ENCODE measurements at places on chromosomes 1 and 21.

DNA sequence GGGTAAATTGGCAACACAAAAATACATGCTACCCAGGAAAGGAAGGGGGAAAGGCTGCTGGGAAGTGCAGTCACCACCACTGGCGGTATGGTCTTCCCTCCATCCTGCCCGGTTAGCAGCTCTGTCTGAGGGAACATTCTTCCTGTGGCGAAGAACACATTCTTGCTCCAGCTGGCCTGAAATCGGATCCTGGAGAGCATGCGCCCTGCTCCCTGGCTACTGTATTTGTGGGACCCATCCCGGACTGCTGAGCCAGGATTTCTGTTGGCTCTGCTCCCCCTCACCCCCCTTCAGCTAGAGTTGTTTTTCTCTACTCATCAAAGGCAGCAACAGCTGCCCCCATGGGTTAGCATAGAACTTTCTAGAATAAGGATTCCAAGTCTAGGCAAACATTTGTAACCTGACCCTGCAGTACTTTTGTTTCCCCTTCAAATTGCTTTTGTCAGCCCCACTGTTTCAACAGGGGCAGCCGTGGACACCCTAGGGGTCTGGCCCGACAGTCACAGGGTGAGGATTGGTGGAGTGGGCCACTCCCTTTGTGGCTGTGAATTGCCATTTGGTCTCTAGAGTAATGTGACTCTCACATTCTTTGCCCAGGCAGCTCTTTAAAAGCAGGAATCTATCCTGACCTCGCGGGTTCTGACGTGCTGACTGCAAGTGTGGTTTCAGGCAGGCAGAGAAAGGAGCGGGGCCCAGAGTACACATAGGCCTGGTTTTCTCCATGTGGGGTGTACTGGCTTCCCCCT lies 157.7 kb downstream of the TOMM20 start:
- no peak for DNase-seq

GRCh38 chr1:178388418-178389145 lies 108.2 kb downstream of the CLEC20A start:
- no peak for DNase-seq

DNA sequence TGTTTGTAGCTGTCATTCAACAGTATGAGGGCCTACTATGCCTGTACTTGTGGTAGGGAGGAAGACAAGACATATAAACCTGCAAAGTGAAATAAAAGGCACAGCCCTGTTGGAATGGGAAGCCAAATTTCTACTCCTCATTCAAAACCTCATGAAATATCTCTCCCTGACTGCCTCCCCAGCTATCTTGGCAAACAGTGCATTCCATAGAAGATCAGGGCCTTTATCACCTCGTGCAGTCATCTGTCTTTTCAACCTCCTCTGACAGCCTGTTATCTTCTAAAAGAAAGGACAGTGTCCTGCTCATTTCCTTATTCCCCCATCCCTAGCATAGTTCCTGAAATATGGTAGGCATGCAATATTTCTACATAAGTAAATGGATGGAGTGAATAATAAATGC lies 71.0 kb downstream of the SH3GLB1 start:
- no peak for DNase-seq

GRCh38 chr1:6460301-6461050 lies 5.5 kb downstream of the TNFRSF25 start:
- peak; percentile 98 for DNase-seq

- DNase-seq = peak; percentile 19
Measured at GRCh38 chr1:20248971-20249612, 41.6 kb upstream of the VWA5B1 start.

DNA sequence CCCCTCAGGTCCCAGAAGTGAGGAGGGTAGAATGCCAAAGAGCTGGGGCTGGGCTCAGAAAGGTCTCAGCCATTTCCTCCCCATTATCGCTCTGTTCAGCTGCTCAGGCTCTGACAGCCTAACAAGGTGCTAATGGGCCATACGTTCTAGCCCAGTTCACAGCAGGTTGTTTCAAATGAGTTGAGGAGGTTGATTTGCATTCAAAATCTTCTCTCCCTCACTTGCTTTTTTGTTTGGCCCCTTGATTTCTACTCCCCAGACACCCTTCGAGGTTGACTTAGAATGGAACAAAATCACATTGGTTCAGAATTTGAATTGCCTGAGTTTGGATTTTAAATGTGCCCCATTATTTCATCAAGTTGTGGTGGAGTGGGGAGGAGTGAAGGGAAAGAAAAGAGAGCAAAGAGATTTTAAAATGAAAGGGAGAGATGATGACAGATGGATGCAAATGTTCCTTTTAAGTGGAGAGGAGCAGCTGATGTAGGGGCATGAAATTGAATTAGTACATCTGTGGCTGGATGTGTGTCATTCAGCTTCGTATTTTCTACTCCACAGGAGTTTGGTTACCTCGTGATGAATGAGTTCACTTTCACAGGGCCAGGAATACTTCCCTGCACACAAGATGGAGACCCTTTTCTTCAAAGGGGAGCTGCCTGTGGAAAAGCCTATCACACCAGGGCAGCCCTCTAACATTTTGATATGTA lies 425.8 kb upstream of the CAMK1G start:
- no peak for DNase-seq

DNA sequence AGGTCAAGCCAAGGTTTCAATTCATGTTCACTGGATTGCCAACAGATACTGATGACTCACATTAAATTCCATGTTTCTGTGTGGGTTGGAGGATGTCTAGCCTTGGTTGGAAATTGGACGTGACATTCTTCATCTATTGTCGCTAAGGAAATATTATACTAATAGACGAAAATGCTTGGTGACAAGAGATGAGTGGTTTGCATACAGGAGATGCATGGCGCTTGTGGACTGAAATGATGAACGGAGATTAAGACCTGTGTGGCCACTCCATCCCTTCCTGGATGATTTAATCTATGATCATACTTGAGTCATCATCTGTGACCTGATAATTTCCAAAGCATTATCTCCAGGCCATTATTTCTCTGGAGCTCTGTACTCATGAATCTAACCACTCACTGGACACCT lies 97.0 kb upstream of the CD34 start:
- DNase-seq = no peak

GRCh38 chr1:177444997-177445746 lies 274.4 kb downstream of the BRINP2 start:
- no peak for DNase-seq

DNA sequence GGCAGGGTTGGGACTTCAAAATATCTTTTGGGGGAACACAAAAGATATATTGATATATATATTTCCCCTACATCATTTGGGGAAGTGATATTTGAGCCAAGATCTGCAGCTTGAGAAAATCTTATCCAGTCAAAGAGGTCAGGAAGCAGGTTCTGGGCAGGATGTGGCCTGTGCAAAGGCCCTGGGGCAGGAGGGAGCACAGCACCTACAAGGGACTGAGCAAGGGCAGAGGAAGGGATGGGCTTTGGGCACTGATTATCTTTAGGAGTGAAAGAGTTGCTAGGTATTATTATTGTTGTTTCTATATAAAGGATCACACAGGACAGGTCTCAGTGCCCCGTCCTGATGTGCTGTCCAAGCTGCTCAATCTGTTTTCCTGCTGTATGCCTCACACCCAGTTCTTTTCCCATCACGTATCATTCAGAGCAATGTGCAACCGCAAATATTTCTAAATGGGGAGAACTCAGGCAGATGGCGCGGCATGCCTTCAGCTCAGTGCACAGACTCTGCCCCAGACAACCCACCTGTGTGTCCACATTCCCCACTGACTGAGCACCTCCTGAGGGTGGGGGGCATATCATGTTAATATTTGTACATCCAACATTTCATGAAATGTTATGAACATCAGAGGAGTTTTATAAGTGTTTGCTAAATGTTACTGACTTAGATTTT lies 28.1 kb upstream of the GPR137B start:
- no peak for DNase-seq

- DNase-seq = peak; percentile 44
Measured at GRCh38 chr1:150613061-150613920, 16.1 kb downstream of the ENSA start.

DNA sequence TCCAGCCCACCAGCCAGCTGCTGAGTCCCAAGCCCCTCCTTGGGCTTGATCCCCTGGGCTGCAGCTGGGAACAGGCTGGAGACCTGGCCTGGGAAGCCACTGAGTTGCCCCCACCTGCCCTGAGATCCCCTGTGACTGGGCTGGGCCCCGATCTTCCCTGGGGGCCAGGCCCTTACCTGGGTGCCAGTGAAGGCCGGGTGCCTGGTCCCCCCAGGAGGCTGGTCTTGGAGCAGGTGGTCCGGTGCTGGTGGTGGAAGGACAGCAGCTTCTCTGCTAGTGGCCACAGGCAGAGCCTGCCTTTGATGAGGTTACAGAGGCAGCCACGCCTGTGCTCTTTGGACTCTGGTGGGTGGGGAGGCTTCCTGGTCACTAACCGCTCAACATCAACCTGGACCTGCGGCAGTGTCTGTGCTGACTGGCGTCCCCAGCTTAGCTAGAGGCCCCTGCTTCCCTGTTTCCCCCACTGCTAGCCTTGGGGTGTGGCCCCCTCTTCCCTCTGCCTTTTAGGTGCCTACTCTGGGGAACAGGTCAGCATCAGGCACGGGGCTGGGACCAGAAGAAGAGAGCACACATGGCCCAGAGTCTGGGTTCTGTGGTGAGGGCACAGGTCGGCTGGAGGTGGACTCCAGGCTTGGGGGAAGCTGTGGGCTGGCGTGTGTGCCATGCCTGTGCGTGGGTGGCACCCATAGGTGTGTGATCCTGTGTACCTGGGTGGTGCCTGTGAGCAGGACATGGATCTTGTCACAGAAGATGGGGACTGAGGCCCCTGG lies at the start of gene EPS8L3:
EPS8L3 (minus strand) TSS at position 278 of the 770 bp plus-strand sequence. CDS start 2,174 bp downstream, outside the sequence.
- no peak for DNase-seq

DNA sequence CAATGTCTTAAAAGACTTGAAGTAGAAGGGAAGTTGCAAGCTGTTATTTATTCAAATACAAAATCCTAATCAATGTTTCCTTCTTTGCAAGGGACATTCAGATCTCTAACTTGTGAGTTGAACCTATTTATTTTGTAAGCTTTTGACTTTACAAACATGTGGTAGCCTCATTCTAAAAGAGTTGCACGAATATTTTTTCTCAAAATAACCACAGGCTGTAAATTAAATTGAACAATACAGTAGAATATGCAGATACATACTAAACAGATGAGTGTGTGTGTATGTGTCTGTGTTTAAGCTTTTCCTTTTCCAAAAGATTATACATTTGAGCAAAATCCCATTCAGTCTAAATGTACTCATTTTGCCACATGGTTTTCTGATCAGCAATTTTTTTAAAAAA lies 4.8 kb upstream of the DYNLT5 start:
- DNase-seq = no peak

- no peak for DNase-seq
Measured at GRCh38 chr1:162666006-162666645, 33.9 kb downstream of the DDR2 start.

GRCh38 chr1:40310983-40311642 lies 6.0 kb downstream of the COL9A2 start:
- no peak for DNase-seq

DNA sequence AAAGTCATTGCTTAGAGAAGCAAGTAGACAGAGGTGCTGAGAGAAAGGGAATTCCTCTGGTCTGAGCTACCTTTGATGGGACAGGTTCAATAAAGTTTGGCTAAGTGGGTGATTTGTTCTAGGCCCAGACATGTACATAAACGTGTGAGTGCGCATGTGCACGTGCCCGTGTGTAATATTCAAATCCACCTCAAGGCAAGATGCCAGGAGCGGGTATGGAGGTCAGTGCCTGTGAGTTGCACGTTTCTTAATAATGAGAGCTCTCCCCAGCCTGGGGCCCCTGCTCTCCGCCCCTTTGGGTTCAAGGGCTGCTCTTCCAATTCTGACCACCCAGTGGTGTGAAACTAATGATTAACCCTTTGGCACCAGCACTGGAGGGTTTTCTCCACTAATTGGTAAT lies 53.8 kb upstream of the LMO4 start:
- no peak for DNase-seq

- DNase-seq = no peak
Measured at GRCh38 chr1:151984313-151984956, 9.2 kb downstream of the S100A10 start.

GRCh38 chr1:89545264-89546038 lies 20.8 kb downstream of the LRRC8B start:
- DNase-seq = no peak

DNA sequence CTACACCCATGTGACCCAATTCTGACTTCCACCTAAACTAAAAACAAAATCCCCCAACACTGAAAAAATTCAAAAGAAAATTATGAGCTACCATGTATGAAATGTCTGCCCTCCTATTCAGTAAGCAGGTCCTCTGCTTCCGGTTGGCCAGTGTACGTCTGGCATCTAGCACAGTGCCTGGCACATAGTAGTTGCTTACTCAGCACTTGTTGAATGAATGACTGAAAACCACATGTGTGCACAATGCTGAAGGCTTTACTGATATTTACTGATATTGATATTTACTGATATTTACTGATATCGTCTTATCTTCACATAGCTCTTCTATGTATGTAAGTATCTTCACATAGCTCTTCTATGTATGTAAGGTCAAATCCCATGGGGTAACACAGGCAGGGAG lies 642.2 kb downstream of the SMYD3 start:
- DNase-seq = no peak

DNA sequence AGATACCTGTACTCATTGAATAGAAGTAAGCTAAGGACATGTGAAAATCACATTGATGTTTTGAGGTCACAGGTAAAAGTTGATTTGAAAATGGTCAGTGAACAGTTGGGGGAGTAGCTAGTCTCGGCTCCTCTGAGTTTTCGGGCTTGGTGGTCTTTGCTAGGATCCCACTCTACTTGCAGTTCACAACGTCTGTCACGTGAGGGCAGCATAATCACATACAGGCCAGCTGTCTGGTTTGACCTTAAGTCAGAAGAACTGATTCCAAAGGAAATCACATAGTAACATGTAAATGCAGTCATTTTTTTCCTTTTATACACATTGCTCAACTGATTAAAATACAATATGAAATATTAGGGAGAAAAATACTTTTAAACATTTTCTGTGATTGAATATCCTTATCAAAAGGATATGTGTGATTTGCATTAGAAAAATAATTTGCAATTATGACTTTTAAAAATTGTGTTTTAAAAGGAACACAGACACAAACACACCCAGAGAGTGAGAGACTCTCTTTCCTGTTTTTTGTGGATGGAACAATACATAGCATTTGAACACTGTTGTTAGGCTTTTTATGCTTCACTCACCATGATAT lies 21.8 kb upstream of the PDC start:
- DNase-seq = no peak

DNA sequence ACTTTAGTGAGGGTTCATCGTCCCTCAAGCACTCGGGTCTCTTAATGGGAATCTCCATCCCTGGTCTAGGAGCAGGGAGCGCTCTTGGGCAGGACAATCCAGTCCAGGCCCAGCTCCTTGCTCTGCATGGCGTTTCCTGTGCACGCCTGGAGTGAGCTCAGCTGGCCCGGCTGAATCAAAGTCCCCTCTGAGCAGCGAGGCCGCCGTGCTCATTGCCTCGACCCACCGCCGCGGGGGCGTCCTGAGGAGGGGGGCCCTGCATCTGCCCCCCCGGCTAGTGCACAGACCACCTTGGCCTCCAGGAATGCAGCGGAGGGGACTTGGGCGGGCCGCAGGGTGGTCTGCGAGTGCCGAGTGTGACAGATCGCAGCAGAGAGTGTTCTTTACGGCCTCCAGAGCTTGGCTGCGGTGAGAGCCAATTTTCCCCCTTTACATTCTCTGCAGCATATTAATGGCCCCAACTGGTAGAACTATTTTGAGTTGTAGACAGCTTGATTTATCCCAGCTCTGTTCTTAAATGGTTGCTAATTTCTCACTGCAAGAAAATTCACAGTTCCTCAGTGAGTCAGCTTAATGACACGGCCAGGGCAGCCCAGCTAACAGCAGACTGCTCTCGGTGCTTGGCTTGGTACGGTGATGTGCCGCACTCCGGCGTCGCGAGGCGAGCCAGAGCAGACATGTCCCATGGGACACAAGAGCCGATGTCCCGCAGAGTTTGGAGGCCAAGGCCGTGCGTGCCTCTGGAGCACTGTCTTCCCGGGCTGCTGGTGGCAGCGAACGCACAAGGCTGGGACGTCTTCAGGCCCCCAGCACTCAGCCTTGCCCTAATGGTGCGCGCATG lies 39.8 kb downstream of the SNAP47 start:
- no peak for DNase-seq
